ENCODE measurements at places on chromosomes 13 and 19.

GRCh38 chr19:45767881-45768654 lies 984 bp downstream of the SIX5 start:
- peak; percentile 69 for DNase-seq

GRCh38 chr13:80131204-80131603 lies 209.7 kb downstream of the SPRY2 start:
- no peak for DNase-seq

DNA sequence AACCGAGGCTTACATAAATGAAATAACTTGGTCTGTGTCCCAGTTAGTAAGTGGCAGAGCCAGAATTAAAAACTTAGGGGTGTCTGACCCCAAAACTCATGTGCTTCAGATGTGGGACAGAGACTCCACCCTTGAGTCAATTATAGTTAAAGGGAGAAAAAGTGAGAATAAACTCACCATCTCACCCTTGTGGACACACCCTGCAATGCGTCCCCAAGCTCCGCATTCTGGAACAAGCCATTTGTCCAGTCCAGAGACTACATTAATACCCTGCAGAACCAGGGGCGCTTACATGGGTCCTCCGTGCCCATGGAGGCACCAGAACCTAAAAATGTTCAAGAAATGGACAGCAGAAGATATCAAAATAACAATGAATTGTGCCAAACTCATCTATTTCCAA lies 207.0 kb upstream of the ZNF507 start:
- DNase-seq: no peak

- DNase-seq: no peak
Measured at GRCh38 chr19:49534632-49535385, 7.0 kb downstream of the RCN3 start.

DNA sequence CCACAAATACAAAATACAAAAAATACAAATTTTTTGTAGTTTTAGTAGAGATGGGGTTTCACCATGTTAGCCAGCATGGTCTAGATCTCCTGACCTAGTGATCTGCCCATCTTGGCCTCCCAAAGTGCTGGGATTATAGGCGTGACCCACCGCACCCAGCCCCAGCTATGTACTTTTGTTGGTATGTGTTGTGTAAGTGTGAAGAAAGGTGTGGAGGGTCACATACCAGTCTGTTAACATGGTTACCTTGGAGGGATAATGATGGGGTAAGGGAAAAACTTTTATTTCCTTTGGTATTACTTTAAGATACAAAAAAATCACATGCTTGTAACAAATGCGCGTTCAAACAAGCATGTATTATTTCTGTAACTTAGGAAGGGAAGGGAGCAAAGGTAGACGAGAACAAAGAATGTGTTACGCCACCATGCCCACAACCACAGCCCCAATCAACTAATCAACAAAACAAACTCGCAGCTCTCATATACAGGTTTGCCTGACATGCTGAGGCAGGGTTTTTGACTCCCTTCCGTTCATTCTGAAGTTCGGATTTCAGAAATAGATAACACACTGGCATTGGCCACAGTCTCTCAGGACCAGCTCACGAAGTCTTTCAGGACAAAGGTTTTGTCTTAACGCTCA lies 13.5 kb upstream of the VWA8 start:
- no peak for DNase-seq

DNA sequence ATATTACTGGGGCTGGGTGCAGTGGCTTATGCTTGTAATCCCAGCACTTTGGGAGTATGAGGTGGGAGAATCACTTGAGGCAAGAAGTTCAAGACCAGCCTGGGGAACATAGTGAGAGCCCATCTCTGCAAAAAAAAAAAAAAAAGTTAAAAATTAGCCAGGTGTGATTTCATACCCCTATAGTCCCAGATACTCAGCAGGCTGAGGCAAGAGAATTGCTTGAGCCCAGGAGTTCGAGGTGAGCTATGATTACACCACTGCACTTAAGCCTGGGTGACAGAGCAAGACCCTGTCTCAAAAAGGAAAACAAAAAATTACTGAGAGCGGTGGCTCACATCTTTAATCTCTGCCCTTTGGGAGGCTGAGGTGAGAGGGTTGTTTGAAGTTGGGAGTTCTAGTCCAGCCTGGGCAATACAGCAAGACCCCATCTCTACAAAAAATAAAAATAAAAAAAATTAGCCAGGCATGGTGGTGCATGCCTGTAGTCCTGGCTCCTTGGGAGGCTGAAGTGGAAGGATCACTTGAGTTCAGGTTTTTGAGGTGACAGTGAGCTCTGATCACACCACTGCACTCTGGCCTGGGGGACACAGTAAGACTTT lies 87.5 kb downstream of the ZMYM2 start:
- DNase-seq: no peak

DNA sequence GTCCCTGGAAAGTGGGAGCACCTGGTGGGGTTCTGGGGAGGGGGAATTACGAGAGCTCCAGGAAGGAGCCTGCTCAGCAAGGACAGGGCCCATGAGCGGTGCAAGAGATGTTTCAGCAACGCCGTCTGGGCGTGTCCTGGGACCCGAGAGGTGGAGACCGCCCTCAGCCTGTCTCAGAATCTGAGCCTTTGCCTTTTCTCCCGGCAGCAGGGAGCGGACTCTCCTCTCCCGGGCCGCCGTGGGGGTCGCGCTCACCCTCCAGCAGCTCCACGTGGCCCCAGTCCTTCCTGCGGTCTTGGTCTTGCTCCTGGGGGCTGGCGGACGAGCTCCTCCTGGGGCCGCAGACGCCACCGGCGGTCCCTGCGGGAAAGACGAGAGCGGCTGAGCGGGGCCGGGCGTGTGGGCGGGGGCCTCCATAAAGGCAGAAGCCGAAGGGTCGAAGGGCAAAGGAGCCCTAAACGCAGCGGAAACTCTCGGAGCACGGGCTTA lies 714 bp downstream of the POLRMT start:
- no peak for DNase-seq

DNA sequence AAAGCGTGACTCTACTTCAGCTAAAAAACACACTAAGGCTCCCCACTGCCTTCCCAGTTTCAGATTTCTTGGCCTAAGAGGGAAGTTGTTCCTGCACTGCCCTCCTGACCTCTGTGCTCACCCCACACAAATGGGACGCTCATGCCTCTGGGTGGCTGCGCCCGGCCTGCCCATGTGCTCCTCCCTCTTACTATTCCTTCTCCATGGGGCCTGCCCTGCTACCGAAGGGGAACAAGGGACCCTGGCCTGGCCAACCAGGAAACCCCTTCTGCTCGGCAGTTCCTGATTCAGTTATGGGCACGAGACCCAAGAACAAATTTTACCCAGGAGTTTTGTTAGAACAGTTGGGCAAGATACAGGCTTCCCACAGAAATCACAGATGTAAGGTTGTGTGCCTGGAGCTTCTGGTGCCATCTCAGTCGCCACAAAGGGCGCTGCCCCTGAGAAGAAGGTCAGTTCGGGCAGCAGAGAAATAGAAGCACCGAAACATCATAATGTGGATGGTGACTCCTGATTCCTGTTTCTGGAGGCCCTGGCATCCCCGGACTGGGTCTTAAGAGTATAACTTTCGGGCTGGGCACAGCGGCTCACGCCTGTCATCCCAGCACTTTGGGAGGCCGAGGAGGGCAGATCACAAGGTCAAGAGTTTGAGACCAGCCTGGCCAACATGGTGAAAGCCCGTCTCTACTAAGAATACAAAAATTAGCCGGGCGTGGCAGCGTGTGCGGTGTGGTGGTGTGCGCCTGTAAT lies 5.4 kb upstream of the PLPP2 start:
- DNase-seq: no peak

GRCh38 chr19:6070720-6071485 lies 39.4 kb downstream of the RFX2 start:
- no peak for DNase-seq
